ENCODE measurements at places on chromosomes 2 and 18. TPM values are rescaled to one million over a fixed set of nuclear protein-coding genes. Genes with fewer than 3 reads are reported as not detected.
A peak's percentile ranks its signal among the peaks of the same experiment; 100 is the strongest.

DNA sequence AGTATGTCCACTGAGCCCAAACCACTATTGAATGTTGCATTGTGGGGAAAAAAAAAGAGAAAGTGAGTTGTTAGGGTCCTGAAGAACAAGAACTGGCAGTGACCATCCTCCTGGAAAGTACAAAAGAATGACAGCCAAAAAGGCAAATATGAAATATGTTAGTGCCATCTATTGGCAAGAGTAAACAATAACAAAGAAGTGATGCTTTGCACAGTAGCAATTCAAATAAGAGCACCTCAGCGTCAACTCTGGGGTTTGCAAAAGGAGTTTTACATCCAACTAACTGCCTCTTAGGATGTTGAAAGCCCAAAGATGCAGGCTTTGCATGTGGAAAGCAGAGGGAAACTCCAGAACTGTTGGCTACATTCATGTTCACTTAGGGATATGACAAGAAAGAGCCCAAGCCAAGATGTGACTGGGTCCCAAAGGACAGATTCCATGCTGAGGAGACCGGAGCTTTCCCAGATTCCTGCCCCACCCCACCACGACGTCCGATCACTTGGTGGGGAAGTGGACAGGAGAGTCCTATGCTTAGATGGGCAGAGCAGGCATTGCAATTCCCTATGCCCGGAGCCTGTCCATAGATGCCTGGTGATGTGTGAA lies 15.6 kb downstream of the TRABD2A start:
- no peak overlapping the region for H3K4me3 ChIP-seq
- H3K27ac ChIP-seq = no peak overlapping the region
- peaks cover 21% of the 10 kb centered on the region for H3K36me3 ChIP-seq
- no peak for DNase-seq
- H3K4me1 ChIP-seq = peaks cover 43% of the 10 kb centered on the region

GRCh38 chr18:23053776-23054457 lies 81.4 kb upstream of the CABLES1 start:
- no peak for DNase-seq
- H3K4me3 ChIP-seq = no peak overlapping the region
- peaks cover 16% of the 10 kb centered on the region for H3K4me1 ChIP-seq
- peaks cover 21% of the 10 kb centered on the region for H3K27me3 ChIP-seq
- H3K36me3 ChIP-seq = no peaks in the 10 kb centered on the region
- H3K27ac ChIP-seq = no peak overlapping the region

DNA sequence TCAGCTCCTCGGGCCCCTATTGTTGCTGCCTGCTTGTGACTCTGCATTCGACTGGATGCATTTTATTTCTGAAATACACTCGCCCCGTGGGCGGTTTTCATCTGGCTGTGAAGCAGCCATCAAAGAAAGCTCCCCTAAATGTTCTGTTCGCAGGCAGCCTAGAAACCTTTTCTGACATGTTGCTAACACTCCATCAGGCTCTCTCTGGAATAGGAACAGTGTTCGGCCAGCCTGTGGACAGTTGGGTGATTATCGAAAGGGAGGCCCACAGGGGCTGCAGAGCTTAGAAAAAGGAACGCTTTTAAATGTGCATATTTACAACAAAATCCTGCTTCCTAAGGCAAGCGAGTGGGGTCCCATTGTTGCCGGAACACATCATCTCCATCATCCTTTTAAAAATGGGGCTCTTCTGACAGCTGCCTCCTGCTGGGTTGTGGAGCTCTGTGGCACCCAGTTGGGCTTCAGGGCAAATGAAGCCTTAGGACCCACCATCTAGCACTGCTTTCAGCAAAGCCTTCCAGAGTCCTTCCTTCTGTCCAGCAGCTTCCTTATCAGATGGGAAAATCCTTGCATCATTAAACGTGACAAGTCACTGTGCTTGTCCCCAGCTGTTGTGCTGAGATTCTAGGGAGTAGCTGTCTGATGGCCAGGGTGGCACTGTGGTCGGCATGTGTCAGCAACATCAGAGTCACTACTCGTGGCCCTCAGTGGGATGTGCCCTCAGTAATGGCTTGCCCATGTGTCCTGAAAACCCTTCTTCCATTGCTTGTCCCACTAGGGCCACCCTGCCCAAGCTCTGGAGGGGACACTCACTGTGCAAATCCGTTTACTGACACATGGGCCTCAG lies 102.6 kb downstream of the GBX2 start:
- no peak overlapping the region for H3K4me3 ChIP-seq
- H3K36me3 ChIP-seq = no peaks in the 10 kb centered on the region
- H3K27me3 ChIP-seq = no peaks in the 10 kb centered on the region
- no peaks in the 10 kb centered on the region for H3K4me1 ChIP-seq

- H3K4me1 ChIP-seq = no peaks in the 10 kb centered on the region
- H3K4me3 ChIP-seq = no peak overlapping the region
- DNase-seq = no peak
- H3K36me3 ChIP-seq = no peaks in the 10 kb centered on the region
- H3K27ac ChIP-seq = no peak overlapping the region
These were observed 135.7 kb downstream of the EVA1A start for GRCh38 chr2:75424936-75425619.

NEU4 gene
- 0.43 TPM for total RNA-seq

DNA sequence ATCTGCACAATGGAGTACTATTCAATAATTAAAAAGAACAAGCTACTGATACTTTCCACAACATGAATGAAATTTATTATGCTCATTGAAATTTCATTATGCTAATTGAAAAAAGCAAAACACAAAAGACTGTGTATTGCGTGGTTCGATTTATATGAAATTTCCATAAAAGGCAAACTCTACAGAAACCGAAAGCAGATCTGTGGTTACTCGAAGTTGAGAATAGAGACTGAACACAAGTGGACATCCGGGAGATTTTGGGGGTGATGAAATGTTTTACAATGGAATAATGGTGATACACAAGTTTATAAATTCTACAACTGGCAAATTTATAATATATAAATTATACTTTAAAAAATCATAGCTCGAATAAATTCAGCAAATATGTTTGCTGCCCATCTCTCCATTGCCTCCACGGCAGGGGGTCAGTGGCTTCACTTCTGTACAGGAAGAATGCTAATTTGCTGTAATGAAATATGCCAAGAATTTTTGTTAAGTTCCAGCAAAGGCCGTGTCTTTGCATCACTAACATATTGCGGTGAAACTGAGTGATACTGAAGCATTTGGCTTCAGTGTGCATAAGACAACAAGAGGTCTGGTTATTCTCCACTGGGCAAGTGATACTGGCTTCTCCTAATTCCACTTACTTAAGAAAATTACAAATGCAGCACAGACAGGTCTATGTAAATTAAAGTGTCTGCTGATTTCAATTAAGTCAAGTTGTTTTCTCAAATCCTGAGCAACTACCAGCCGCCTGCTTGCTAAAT lies 96.7 kb downstream of the TMEM163 start:
- peaks cover 14% of the 10 kb centered on the region for H3K36me3 ChIP-seq
- H3K27ac ChIP-seq = no peak overlapping the region
- peaks cover 4% of the 10 kb centered on the region for H3K27me3 ChIP-seq
- peaks cover 22% of the 10 kb centered on the region for H3K4me1 ChIP-seq
- DNase-seq = no peak
- H3K4me3 ChIP-seq = no peak overlapping the region

DNA sequence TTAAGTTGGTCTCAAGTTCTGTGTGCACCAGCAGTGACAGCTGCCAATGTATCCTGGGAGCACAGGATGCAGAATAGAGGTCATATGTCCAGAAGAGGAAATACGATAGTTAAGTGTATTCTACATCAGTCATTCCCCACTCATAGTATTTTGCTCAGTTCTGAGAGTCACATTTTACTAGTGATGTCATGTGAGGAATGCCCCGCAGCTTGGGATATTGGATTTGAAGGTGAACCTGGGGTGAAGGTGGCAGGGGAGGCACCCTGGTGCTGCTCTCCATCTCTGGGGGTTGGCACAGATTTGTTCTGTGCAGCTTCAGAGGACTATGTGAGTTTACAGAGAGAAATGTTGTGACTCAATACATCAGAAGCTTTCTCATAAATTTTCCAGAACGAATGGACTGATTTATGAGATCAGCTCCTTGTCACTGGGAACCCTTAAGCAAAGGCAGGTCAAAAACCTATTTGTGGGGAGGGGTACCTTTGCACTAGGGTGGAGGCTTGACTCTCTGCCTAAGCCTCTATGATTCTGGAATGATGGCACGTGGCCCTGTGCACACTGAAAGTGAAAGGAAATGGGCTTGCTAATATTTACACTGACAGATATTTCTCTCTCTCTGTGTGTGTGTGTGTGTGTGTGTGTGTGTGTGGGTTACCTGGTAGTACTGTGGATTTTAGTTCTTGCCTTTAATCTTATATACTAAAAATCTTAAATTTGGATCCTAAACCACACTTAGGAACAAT lies 95.9 kb downstream of the NEB start:
- peaks cover 51% of the 10 kb centered on the region for H3K4me1 ChIP-seq
- H3K27me3 ChIP-seq = no peaks in the 10 kb centered on the region
- DNase-seq = peak; percentile 40
- H3K4me3 ChIP-seq = peak overlapping the region; percentile 53
- H3K27ac ChIP-seq = peak overlapping the region; percentile 97
- peaks cover 17% of the 10 kb centered on the region for H3K36me3 ChIP-seq

ALPI gene
- total RNA-seq = not detected

ANKRD30B gene
- total RNA-seq = not detected

TMEM214 gene
- 80.4 TPM for total RNA-seq

DNA sequence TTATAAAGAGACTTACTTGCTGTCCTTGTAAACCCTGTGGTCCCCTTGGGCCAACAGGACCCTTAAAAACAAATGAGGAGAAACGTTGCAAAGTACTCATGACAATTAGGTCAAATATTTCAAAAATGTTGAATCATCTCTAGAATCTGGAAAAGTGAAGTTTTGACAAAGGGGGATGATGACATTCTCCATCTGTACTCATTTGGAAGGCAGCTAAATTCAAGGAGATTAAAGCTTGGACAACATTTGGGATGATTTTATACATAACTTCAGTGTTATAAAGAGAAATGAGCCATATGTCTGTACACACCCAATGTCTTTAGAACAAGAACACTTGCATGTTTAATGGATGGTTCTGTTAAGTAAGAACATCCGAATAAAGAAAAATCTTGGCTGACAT lies 92.9 kb downstream of the COL5A2 start:
- H3K4me3 ChIP-seq = no peak overlapping the region
- H3K27me3 ChIP-seq = no peaks in the 10 kb centered on the region
- H3K27ac ChIP-seq = no peak overlapping the region

DNA sequence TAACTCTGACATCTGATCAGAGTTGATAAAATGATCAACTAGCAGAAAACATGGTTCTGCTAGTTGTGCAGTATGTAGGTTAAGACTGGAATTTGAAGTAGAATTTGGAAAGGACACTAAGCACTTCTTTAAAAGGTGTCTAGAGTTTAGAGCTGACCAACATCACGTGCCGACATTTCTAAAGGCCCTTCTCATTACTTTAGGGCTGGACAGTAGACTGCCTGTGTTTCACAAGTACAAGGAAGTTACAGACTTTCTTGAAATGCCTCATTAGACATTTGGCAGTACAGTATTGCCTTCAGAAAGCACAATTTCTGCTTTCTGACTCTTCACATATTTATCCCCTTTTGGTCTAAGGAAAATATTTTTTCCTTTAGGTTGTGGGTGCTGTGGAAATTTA lies 255.3 kb downstream of the ZNF385B start:
- H3K27me3 ChIP-seq = no peaks in the 10 kb centered on the region
- no peak for DNase-seq
- H3K4me1 ChIP-seq = no peaks in the 10 kb centered on the region
- H3K27ac ChIP-seq = no peak overlapping the region

DNA sequence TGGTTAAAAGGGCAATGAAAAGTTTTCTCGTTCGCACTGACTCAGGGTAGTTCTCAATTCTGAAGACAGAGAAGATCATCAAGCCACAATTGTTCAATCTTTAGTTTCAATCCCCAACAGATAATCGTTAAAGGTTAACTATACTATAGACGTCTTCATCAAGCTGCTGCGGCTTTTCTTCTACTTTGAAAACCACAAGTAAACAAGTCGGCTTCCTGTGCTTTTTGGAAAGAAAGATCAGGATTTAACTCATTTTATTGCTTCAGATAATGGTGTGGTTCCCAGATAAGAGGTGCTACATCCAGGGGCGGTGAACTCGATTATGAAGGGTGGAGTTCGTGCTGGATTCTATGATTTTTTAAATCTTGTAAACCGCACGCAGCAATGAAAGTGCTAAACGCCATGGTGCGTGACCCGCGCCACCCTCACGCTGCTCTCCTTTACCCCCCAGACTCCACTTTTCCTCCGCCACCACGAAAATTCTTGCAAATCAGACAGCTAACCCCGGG lies 545 bp upstream of the CDCA7 start:
- H3K4me3 ChIP-seq = peak overlapping the region; percentile 80
- H3K27me3 ChIP-seq = peaks cover 35% of the 10 kb centered on the region
- H3K4me1 ChIP-seq = peaks cover 47% of the 10 kb centered on the region
- peak overlapping the region; percentile 82 for H3K27ac ChIP-seq
- peaks cover 14% of the 10 kb centered on the region for H3K36me3 ChIP-seq

DNA sequence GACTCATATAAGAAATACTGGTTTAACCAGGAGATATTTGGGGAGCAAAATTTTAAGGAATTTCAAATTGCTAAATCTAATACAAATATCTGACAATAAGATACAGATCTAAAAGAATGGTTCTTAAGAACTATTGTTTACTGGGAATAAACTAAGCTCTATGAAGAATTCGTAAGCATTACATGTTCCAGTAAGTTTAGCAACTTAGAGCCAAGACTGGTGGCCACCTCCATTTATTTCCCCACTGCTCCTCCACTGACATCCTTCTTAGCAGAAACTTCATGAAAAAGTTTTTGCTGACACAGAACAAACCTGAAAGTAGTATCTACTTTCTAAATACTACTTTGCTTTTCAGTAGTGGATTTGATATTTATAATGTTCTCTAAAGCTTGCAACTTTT lies 83.0 kb downstream of the ACSL3 start:
- no peak overlapping the region for H3K27ac ChIP-seq
- H3K4me1 ChIP-seq = peaks cover 7% of the 10 kb centered on the region
- no peak overlapping the region for H3K4me3 ChIP-seq
- H3K27me3 ChIP-seq = peaks cover 2% of the 10 kb centered on the region

GRCh38 chr2:229118927-229119326 lies 152.2 kb downstream of the PID1 start:
- no peak overlapping the region for H3K27ac ChIP-seq
- no peaks in the 10 kb centered on the region for H3K27me3 ChIP-seq
- H3K4me1 ChIP-seq = no peaks in the 10 kb centered on the region
- no peaks in the 10 kb centered on the region for H3K36me3 ChIP-seq

- DNase-seq = no peak
- no peaks in the 10 kb centered on the region for H3K36me3 ChIP-seq
- H3K4me1 ChIP-seq = no peaks in the 10 kb centered on the region
- peaks cover 8% of the 10 kb centered on the region for H3K27me3 ChIP-seq
- H3K4me3 ChIP-seq = no peak overlapping the region
These were observed 9.9 kb downstream of the TNP1 start for GRCh38 chr2:216849987-216850386.

POTEC gene
- total RNA-seq = not detected

NXPH2 gene
- total RNA-seq = not detected

DNA sequence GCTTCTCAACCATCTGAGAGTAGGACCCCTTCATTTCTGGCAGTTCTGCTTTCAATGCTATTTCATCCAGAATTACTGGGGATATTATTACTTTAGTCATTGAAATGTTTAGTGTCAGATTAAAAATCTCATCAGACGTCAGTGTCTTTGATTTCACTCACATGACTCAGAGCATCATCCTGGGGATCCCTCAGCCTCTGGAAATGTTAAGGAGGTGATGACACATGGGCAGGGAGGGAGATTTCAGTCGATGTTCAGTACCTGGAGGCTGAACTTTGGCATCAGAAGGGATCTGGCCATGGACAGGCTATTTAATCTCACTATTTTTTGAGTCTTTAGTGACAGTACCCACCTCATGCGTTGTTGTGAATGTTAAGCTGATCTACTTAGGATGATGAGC lies 39.1 kb downstream of the OSBPL6 start:
- no peak overlapping the region for H3K4me3 ChIP-seq
- H3K4me1 ChIP-seq = no peaks in the 10 kb centered on the region
- peaks cover 10% of the 10 kb centered on the region for H3K27me3 ChIP-seq
- no peak overlapping the region for H3K27ac ChIP-seq
- H3K36me3 ChIP-seq = no peaks in the 10 kb centered on the region

Measured in activated CD4-positive, alpha-beta memory T cell treated with anti-CD3 and anti-CD28 coated beads, Interleukin-2, amount 10 ng/mL, durations not matched to agents 7 days and 5 days (primary cell).